Stimulated activated CD4-positive, alpha-beta T cell treated with anti-CD3 and anti-CD28 coated beads, Interleukin-1b, Interleukin-23, amount 100 ng/mL, for 1 hour (primary cell): ENCODE measurements at places on chromosomes 1 and 21.

DNA sequence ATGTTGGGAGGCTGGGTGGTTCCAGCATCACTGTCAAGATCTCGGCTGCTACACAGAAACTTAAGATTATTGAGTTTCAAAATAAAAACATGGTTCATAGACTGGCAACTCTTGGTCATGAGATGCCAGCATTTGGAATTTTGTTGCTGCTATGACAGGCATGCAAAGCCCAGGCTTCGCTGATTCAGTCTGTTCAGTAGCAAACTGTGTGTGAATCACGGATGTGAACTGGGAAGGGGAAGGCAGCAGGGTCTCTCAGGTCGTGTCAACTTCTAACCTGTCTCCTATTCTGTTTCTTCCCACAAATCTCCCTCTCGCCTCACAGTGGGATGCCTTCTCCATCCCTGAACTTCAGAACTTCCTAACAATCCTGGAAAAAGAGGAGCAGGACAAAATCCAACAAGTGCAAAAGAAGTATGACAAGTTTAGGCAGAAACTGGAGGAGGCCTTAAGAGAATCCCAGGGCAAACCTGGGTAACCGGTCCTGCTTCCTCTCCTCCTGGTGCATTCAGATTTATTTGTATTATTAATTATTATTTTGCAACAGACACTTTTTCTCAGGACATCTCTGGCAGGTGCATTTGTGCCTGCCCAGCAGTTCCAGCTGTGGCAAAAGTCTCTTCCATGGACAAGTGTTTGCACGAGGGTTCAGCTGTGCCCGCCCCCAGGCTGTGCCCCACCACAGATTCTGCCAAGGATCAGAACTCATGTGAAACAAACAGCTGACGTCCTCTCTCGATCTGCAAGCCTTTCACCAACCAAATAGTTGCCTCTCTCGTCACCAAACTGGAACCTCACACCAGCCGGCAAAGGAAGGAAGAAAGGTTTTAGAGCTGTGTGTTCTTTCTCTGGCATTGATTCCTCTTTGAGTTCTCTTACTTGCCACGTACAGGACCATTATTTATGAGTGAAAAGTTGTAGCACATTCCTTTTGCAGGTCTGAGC, 25.5 kb downstream of the EIF2D start:
- no peak for DNase-seq

- no peak for DNase-seq
Measured at GRCh38 chr21:14095056-14095455, 115.7 kb downstream of the LIPI start.

- no peak for DNase-seq
Measured at GRCh38 chr1:7975212-7975865, 13.8 kb downstream of the PARK7 start.

DNA sequence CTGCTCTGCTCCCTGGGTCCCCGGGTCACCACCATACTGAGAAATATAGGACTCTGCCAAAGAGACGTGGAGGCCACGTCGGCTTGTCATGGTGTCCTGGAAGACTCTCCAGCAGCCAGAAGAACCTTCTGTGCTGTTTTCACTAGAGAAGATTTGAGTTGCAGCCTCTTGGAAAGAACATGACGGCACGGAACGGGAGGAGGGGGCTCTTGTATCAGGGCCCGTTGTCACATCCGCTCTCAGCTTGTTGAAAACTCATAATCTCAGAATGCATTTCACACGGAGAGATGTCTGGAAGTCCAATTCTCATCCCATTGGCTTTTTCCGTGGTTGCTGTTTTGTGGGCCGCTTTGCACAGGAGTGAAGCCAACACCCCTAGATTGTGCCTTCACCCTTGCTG, 39.4 kb upstream of the FAM3B start:
- DNase-seq: no peak

DNA sequence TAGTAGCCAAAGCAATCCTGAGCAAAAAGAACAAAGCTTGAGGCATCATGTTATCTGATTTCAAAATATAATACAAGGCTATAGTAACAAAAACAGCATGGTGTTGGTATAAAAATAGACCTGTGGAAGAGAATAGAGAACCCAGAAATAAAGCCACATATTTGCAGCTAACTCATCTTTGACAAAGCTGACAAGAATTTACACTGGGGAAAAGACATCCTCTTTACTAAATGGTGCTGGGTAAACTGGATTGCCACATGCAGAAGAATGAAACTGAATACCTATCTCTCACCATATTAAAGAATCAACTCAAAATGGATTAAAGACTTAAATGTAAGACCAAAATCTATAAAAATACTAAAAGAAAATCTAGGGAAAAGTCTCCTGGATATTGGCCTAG, 59.5 kb upstream of the CD55 start:
- no peak for DNase-seq
